Eye (tissue), 1 donor: ENCODE measurements at places on chromosomes 3 and 15.

GRCh38 chr15:29677871-29678461, 144.3 kb downstream of the TJP1 start:
- DNase-seq = no peak

- DNase-seq = no peak
Observed at GRCh38 chr15:92806763-92807162, 93.4 kb upstream of the CHD2 start.

GRCh38 chr3:86954226-86954625, 36.7 kb downstream of the VGLL3 start:
- DNase-seq = peak; percentile 33

GRCh38 chr3:129697229-129697969, 90.9 kb upstream of the PLXND1 start:
- no peak for DNase-seq

GRCh38 chr15:91302588-91303439, 202.8 kb downstream of the SV2B start:
- DNase-seq = peak; percentile 91

DNA sequence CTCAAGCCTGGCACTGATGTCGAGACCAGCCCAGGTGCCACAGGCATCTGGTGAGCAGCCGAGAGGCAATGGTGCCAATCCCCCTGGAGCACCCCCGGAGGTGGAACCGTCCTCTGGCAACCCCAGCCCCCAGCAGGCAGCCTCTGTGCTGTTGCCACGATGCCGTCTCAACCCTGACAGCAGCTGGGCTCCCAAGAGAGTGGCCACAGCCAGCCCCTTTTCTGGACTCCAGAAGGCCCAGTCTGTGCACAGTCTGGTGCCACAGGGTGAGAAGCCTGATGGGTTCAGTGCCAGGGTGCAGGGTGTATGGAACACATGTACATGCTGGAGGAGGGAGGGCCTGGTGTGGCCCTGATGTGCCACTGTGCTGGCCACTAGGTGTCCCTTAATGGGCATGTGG, 4.9 kb upstream of the JMJD7 start:
- no peak for DNase-seq

- DNase-seq = no peak
Observed at GRCh38 chr15:39925112-39925842, 5.2 kb upstream of the GPR176 start.

DNA sequence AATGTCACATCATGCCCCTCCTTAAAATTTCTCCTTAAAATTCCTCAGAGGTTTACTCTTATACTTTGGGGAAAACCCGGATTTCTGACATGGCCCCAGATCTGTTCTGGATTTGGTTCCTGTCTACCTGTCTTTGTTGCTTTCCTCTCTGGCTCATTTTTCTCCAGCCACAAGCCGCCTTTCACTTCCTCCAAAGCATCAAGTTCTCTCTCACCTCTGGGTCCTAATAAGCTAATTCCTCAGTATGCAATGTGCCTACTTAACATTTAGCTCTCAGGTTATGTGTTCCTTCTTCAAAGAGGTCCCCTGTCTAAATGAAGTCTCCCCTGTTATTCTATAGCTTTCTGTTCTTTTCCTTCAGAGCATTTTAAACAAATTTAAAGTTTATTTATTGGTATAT, 16.1 kb downstream of the HMG20A start:
- no peak for DNase-seq

- DNase-seq = peak; percentile 83
Observed at GRCh38 chr15:85865070-85865684, 70.5 kb upstream of the KLHL25 start.

- no peak for DNase-seq
Observed at GRCh38 chr3:112546216-112546759, 15.5 kb downstream of the ATG3 start.

GRCh38 chr3:52213005-52213404, 12.4 kb downstream of the TLR9 start:
- DNase-seq = no peak

- no peak for DNase-seq
Observed at GRCh38 chr3:71438071-71438685, 145.3 kb downstream of the FOXP1 start.

DNA sequence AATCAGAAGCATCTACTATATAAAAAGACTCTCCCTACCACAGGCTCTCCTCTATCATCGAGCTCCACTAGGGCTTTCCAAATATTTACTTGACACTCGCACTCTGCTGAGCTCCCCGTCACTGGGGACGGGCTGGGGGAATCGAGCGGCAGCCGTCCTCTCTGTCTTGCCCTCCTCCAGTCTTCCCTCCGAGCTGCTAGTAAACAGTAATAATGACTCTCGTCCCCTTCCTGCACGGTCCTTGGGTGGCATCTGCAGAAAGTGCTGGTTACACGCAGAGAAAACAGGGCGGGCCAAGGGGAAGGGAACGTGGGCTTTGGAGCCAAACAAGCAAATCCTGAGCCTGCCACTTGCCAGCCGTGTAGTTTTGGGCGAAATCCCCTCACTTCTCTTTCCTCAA, 96.6 kb downstream of the LRIG1 start:
- DNase-seq = no peak

- no peak for DNase-seq
Observed at GRCh38 chr3:81908561-81908960, 147.1 kb upstream of the GBE1 start.

GRCh38 chr3:171289291-171289690, 170.9 kb downstream of the TNIK start:
- DNase-seq = no peak

- no peak for DNase-seq
Observed at GRCh38 chr3:4551051-4551711, 58.0 kb downstream of the ITPR1 start.

GRCh38 chr3:42659451-42660130, 6.1 kb downstream of the ZBTB47 start:
- no peak for DNase-seq

- peak; percentile 89 for DNase-seq
Observed at GRCh38 chr3:124887177-124887931, at the start of gene ITGB5. Gene ITGB5, minus strand, starts transcription at chr3:124887365. Its CDS starts 365 bp downstream, at chr3:124887000.

DNA sequence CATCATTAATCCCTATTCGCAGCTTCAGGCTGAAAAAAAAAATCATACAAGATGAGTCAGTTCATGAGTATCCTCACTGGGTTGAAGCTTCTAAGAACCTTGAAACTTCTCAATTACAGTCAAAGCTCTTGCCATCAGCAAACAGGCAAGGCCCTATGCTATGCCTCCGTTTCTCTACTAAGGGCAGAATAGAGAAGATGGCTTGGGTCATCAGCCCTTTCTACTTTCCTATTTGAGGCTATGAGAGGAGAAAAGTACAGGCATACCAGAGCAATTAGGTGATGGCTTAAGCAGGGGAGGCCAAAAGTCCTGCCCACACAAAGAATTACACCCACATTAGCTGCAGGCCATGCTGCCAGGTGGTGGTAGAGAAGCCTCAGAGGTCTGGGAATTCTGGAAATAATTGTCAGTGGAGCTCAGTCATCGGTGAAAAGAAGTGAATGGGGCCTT, 89.0 kb downstream of the MRPL46 start:
- DNase-seq = no peak

DNA sequence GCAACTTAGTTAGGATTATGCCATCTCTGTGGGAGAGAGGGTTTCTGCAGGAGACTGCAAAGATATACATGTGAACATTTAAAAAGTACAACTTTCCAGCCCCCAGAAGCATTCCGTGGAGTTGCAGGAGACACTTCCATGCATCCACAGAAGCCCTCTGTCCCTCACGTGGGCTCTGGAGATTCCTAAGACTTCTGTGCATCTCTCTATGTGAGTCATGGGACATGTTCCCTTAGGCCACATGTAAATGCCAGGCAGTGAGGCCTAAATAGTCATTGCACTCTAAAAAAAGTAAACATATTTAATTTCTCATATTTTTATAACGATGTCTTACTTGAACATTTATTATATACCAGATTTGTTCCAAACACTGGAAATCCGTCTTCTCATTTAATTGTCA, 126.5 kb upstream of the ROPN1 start:
- no peak for DNase-seq

DNA sequence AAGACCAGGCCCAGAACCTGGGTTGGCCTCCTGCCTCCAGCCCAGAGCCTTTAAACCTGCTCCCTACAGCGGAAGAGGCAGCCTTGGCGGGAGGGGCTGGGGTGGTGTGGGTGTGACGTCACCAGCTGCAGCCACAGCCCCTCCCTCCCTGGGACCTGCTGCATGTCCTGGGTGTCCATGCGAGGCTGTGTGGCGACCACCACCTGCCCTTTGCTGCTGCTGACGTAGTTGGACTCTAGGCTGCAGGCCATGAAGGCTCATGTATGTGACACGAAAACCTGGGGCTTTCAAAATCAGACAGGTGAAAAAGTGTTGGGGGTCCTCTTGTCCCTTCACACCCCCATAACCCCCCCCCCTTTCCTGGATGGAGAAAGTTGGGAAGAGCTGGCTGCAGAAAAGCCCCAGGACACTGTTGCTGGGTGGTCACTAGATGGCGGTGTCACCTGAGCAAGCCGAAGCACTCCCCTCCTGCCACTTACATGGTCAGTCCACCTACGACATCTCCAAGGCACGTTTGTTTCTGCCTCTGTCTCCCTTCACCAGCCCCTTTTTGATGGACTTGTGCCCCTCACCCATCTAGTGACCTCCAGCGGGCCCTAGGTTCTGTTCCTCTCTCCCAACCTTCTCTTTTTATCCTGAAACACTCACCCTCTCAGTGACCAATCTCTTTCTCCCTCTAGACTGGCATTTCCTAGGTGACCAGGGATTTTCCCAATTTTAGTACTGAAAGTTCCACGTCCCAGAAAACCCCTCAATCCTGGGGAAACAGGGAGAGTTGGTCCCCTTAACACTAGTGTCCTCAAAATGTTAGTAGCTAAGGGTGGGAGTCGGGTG, 35.2 kb downstream of the SLC6A20 start:
- DNase-seq = peak; percentile 77

DNA sequence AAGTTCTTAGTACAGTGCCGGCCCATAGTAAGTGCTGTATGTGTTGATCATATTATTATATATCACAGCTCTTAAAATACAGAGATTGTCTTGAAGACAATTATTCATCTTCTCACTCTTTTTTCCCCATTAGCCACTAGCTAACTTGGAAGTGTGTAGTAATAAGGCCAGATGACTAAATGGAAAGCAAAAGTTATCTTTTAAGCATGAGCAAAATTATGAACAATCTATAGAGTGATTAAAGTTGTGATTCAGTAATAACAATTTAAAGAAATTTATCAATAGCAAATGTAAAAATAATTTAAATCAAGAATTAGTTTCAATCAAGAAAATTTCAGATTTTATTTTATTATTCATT, 630.9 kb upstream of the TBL1XR1 start:
- no peak for DNase-seq

GRCh38 chr3:127667119-127667681, 5.6 kb upstream of the ABTB1 start:
- DNase-seq = no peak

DNA sequence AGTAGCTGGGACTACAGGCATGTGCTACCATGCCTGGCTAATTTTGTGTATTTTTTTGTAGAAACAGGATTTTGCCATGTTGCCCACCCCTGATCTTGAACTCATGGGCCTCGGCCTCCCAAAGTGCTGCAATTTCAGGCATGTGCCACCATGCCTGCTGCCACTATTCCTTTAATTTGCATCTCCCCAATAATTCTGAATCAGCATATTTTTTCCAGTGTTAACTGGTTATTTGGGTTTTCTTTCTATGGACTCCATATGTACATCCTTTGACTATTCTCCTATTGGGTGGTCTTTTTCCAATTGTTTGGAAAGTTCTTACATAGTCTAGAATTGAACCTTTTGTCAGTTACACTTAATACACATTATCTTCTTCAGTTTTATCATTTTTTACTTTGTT, 28.1 kb downstream of the HLTF start:
- DNase-seq = no peak

- DNase-seq = peak; percentile 30
Observed at GRCh38 chr3:80285388-80285787, 517.6 kb upstream of the ROBO1 start.

DNA sequence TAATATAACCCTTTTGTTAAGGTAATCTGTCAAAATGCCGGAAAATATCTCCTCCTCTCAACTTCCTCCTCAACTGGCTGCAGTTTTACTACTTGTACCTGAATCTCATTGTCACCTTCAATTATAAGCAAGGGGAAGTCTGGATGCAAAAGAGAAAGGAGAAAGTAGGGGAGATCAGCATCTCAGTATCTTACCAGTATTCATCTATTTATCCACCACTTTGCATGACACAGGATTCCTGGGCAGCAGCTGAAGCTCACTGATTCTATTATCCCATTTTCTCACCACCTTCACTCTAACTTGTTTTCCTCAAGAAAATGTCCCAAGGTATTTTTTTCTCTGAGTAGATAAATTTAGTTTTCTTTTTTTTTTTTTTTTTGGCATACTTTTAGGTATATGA, 440.5 kb upstream of the CBLB start:
- DNase-seq = no peak

- no peak for DNase-seq
Observed at GRCh38 chr15:77474310-77474988, 53.8 kb downstream of the HMG20A start.

DNA sequence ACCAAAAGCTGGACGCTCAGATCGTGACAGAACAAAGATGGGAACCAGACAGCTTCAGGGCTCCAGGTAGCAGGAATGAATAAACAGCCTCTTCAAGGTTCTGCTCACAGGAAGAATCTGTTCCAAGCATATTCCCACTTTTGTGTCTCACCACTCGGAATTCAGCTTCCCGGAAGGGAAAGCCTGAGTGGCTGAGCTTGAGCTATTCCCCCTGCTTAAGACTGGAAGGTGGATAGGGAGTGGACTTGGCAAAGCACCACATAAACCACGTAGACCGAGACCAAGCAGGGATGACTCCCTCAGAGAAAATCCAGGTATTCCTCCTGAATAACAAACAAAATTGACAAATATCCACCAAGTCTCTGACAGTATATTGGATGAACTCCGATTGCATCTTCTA, 180.2 kb upstream of the NR2F2 start:
- no peak for DNase-seq

DNA sequence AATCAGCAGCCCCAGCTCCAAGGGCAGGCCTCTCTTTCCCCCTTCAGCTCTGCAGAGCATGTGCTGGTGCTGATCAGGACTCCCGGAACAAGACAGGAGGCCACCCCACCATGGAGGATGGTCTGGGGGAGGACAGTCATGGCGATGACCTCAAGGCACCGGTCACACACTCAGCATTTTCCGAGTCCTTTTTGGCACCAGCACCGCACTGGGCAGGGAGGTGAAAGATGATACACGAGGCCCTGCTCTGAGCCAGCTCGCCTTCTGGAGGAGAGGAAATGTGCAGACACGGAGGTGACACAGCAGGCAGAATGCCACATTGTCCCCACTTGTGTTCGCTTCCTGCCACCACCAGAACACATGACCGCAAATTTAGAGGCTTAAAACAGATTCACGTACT, 61.8 kb upstream of the SEC61A1 start:
- DNase-seq = no peak

GRCh38 chr3:103319912-103320311, 885.1 kb downstream of the ZPLD1 start:
- no peak for DNase-seq

DNA sequence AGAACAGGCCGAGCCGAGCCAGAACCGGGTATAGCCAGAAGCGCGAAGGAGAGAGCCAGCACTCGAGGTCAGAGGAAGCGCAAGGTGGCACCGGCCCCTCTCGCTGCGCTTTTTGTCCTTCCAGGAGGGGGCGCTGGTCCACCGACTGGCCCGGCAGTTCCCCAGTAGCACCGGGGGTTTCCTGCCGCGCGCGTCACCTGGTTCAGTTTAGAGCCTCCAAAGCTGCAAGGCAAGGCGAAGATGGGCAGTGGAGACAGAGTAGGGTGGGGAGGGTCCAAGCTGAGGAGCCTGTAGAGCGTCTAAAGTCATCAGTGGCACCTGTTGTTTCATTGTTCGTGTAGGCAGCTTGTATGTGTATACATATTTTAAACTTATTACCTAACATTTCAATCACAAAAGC, 7.6 kb upstream of the NR2E3 start:
- no peak for DNase-seq

GRCh38 chr15:78875107-78875914, 2.6 kb downstream of the MORF4L1 start:
- peak; percentile 23 for DNase-seq
